Stimulated activated CD8-positive, alpha-beta memory T cell treated with anti-CD3 and anti-CD28 coated beads, Interleukin-7, amount 100 ng/mL, for 4 hours (primary cell): ENCODE measurements at places on chromosomes 6 and 20.

DNA sequence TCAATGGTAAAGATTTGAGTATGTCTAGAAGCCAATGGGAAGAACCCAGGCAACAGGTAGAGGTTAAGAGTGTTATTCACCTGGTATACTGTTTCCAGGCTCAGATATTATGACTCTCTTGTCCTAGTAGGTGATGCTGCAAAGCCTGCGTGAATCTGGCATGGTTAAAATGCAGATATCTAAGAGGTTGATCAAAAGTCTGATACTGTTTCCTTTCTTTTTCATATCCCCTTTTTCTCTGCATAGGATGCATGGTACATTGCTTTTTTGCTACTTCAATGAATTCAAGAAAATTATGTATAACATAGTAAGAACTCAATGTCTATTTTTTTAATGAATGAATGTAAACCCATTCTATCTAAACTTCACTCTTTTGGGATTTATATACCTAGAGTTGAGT, 284.3 kb upstream of the KHDRBS2 start:
- DNase-seq = no peak

DNA sequence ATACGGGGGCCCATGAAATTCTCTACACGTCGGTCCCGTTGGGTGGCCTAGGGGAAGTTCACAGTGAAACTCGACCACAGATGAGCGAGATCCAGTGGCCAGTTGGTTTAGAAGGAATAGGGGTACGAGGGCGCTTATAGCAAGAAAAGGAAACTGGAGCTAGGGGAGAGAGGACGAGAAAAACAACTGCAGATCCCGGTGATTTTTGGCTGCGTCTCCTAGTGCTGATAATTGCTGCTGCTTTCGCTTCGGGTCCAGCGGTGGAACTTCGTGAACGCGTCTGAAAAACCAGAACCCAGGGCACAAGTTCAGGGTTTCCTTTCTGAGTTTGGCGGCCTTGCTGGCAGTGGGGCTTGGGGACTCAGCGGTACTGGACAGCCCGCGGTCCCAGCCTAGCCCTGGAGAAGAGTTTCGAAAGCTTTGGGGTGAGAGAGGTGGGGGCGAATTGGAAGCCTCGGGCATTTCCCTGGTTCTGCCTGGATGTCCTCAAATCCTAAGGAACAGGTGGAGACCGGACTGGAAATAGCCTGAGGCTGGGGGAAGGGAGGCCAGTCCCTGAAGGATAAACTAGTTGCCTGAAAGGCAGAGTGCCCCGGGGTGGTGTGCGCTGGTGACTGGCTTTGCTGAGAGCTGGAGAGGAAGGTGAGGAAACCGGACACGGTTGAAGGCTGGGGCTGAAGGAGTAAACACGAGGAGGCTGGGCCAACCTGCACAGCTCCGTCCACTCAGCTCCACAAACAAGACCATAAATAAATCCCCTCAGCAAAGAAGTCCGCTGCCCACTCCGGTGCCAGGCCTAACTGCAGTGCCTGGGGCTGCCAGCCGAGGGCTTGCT, 793 bp downstream of the GMPR start:
- DNase-seq = no peak

- DNase-seq = no peak
Observed at GRCh38 chr6:16302721-16303552, 64.5 kb downstream of the GMPR start.

GRCh38 chr6:117591405-117591804, 10.9 kb downstream of the GOPC start:
- DNase-seq = no peak

DNA sequence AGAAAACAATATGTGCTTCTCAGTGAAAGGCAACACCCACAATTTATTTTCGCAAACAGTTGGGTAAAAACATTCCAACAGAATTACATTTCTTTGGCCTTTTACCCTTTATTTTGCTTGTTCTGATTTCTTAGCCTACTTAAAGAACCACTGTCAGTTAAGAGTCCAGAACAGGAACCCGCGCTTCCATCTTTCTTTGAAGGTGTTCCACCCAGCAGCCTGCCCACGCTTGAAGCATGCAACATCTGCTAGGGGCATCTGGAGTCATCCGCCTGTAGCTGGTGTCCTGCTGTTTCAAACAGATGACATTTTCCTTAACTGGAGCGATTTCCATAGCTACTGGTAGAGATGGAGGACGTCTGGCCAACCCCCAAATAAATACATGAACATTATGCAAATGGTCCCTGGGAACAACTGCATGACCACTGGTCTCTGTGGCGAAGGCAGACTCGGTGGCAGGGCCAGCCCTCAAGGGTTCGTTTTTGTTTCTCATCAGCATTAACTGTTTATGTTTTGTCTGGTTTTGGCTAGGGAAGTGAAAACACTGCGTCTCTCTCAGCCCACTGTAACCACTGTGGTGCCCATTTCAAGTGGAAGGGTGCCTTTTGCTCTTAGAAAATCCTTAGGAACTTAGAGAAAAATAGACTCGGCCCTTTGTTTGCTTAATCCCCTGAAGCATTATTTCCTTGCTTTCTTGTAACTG, 51.6 kb downstream of the LAMA4 start:
- DNase-seq = no peak

DNA sequence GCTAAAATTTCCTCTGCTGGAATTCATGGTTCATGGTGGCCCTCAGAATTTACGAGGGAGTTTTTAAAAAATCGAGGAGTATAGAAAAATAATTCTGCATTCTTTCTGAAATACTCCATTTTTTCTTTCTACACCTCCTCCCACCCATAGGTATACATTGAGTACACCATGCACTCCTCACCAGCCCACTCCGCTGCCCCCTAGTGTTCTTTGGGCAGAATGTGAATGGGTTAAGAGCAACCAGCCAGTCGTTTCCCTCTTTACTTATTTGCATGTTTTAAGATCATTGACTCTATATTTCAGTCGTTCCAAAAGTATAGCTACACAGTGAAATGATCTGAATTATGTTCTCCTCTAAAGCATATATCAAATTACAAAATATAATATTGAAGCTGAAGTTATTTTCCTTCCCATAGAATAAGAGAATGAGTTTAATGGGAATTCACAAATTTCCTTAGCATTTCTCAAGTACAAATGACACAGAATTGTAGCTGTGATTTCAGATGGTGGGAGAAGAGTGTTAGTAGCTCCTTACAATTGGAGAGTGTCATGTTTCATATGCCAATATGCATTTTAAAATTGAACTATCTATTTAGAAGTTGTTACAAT, 977.7 kb upstream of the SLC35B3 start:
- no peak for DNase-seq

DNA sequence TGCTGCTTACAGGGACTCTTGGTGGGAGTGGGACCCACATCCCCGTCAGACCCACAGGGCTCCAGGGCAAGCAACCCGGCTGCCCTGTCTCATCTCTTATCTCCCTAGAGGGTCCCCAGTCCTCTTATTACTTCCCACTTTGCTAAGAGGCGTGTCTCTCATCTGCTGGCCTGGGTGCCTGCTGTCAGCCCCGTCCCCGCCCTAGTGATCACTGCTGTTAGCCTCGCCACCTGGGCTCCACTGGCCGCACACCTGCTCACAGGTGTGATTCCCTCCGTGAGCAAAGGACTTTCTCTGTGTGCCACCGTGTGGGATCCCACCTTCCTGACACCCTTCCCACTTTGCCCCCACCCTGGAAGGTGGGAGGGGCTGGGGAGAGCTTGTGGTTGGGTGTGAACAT, 57.6 kb downstream of the TCP11 start:
- no peak for DNase-seq

GRCh38 chr6:10526156-10526555, 5.0 kb downstream of the GCNT2 start:
- no peak for DNase-seq
